ENCODE measurements at places on chromosomes 6 and 20.

DNA sequence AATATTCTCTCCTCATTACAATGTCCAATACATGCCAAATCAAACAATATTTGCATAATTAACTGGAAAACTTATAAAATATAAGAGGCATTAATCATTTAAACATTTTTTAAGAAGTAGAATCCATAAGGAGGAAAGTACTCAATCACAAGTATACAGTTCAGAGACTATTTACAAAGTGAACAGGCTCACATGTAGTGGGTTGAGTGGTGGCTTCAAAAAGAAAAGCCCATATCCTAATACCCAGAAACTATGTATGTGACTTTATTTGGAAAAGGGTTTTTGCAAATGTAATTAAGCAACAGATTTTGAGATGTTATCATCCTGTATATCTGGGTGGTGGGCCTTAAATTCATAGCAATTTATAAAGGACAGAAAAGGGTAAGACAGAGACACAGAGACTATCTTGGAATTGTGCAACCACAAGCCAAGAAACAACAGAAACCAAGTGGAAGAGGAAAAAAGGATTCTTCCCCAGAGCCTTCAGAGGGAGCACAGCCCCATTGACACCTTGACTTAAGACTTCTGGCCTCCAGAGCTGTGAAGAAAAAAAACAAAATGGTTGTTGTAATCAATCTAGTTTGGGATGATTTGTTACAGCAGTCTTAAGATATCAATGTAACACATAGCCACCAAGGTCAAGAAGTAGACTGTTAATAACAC, 32.7 kb upstream of the CRISP1 start:
- DNase-seq, result no peak

- DNase-seq, result no peak
Measured at GRCh38 chr20:5172167-5172601, 45.4 kb downstream of the CDS2 start.

DNA sequence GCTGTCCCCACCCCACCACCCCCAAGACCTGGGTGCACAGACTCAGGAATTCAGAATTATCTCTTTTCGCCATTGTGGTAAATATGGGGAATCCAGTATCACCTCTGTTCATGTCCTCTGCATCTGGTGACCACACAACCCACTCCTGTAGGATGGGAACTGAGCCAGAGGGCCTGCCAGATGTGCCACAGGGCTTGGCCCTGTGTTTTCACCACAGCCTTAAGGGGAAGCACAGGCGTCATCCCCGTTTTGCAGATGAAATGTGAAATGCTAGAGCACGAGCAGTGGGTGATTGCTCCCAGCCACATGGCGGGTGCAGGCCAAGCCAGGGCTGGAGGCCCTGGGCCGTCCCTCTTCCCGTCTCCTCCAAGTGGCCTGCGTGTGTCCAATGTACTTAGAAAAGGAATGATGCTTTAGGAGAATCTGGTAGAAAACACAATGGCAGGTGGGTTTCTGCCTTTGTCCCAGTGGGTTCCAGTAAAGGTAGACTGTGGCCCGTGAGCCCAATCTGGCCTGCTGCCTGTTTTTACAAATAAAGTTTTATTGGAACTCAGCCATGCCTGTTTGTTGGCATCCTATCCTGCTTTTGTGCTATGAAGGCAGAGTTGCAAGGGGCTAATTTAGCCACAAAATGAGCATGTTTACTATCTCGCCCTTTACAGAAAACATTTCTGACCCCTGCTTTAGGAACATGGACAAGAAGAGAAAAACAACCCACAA, 309.2 kb downstream of the CDH4 start:
- DNase-seq, result no peak

GRCh38 chr20:10260316-10260715, 41.7 kb downstream of the SNAP25 start:
- DNase-seq, result no peak

- no peak for DNase-seq
Measured at GRCh38 chr6:90631046-90631445, 44.2 kb upstream of the MAP3K7 start.

- DNase-seq, result no peak
Measured at GRCh38 chr20:64080013-64080812, at the start of gene OPRL1. OPRL1 (plus strand) TSS chr20:64080082; CDS start chr20:64092721, 12,639 bp downstream.

DNA sequence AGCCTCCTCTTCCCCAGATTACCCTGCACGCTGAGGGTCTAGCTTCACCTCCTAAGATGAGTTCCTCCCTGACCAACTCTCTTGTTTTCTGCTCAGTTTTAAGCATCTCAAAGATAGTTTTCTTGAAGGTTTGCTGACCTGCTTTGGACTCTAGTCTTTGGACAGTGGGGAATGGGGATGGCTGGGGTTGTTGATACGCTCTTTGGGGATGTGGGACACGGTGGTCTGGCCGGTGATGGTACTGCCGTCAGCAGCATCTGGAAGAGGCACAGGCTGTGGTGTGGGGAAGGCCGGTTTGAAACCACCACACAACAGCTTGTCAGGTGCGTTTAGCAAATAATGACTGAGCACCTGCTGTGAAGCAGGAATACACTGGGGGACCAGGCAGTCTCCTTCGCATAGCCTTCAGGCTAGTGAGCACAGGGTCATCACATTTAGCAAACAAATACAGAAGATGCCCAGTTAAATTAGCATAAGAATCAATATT, 94.1 kb downstream of the TMEM242 start:
- DNase-seq, result no peak

DNA sequence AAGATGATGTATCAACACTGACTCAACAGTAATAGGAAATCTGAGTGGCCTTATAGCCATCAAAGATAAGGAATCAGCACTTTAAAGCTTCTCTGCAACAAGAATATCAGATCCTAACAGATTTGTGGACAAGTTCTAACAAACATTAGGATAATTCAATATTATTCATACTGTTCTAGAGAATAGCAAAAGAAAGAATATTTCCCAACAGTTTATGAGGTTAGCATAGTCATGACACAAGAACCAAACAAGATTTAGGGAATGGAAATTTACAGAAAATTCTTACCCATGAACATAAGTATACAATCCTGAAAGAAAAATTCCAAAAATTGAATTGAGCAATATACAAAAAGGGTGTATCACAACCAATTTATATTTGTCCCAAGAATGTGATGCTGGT, 64.3 kb upstream of the BTBD3 start:
- no peak for DNase-seq

- DNase-seq, result no peak
Measured at GRCh38 chr6:127494240-127494767, 24.8 kb downstream of the MTCL3 start.

DNA sequence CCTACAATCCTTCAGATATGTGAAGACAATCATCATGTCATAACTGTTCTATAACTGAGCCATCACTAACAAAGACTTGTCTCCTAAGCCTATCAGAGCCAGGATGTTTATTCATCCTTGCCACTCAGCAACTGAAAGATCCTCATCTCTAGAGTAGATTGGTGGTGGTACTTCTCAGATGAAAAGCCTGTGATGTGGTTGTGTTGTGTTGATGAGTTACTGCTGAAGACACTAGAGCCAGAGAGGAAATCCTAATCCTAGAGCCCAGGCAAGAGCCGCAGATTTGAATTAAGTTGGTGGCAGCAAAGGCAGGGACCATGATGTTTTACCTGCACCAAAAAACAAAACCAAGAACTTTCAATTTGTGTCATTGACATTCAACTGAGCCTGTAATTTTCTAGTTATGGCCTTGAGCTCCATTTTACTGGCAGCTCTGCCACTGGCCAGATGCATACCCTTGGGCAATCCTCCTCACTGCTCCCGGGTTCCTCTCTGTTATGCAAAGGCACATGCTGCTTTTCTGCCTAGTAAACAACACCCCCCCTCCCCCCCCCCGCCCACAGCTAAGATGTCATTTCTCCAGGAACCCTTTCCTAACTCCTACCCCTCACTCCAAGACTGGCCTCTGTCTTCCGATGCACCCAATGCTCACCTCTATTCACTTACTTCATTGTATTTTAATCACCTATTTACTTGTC, 50.2 kb upstream of the REV3L start:
- no peak for DNase-seq

DNA sequence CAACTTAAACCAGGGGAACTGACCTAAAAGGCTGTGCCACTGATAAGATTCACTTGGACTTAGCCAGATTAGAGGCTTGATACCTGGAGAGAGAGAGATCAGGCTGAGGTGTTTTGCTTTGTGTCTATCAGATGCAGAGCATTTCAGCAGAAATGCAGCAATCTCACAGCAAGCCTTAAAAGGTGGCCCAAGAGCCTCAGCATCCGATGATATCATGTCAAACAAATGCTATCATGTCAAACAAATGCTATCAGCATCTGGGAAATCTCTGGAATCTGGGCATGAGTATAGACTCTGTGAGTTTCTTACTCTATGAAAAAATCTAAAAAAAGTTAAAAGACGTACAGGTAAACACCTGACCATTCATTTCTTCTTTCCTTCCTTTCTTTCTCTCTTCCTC, 718.9 kb downstream of the EYS start:
- DNase-seq, result no peak

DNA sequence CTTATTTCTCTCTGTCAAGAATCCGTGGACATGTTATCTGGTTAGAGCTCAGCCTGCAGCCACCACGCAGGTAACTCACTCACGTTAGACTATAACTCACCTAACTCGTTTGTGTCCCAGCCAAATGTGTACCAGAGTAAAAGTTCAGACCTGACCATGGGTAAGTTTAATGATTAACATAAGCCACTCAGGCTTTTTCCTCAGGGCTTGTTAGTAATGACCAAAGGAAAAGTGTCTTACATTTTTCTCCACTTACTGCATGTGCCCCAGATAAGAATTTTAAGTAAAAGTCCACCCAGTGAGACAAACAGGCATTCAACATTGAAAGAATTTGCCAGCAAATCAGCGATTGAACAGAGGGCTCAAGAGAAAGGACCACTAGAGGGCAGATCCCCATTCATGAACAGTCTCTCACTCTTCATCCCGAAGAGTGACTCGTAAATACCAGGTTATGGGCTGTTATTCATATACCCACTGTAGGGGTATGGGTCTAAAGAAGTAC, at the start of gene PKHD1:
Gene PKHD1, minus strand, starts transcription at position 116 of the 502 bp plus-strand sequence. CDS start 2,680 bp downstream, outside the sequence.
- DNase-seq, result no peak

- no peak for DNase-seq
Measured at GRCh38 chr6:47290124-47290834, 19.4 kb downstream of the TNFRSF21 start.

DNA sequence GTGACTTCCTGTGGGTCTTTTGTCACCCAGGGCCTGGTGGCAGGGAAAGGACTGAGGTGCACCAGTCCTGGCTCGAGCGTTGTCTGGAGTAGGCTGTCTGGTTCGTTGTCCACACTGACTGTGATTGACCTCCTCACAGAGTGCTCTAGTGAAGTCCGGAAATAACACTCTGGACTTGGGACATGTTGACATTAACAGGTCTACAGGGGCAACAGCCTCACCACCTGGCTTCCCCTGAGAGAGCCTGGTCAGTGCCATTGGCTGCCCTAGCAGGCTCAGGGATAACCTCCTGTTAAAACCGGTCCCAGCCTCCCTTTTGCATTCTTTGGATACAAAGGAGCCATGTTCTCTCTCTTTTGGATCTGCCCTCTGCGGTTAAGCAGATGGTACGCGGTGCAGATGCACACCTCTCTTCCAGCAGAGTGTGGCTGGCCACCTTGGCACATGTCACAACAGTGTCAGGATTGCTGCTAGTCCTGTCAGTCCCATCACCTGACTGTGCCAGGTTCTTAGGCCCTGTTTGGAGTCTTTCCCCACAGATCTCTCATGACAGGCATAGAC, 46.2 kb downstream of the CDS2 start:
- no peak for DNase-seq

GRCh38 chr20:23164176-23164601, 78.1 kb upstream of the CD93 start:
- no peak for DNase-seq

- DNase-seq, result no peak
Measured at GRCh38 chr20:9241232-9241692, 172.4 kb downstream of the PLCB4 start.

- DNase-seq, result no peak
Measured at GRCh38 chr20:51725584-51726176, 42.5 kb downstream of the ATP9A start.

GRCh38 chr6:117195728-117196127, 69.6 kb upstream of the VGLL2 start:
- DNase-seq, result no peak

GRCh38 chr6:169963581-169964297, 212.3 kb downstream of the ERMARD start:
- no peak for DNase-seq

- no peak for DNase-seq
Measured at GRCh38 chr6:71287926-71288227, 734 bp upstream of the OGFRL1 start.

- no peak for DNase-seq
Measured at GRCh38 chr20:50514750-50515149, 4.6 kb downstream of the PTPN1 start.

- peak; percentile 19 for DNase-seq
Measured at GRCh38 chr20:16803965-16804792, 56.0 kb downstream of the OTOR start.

DNA sequence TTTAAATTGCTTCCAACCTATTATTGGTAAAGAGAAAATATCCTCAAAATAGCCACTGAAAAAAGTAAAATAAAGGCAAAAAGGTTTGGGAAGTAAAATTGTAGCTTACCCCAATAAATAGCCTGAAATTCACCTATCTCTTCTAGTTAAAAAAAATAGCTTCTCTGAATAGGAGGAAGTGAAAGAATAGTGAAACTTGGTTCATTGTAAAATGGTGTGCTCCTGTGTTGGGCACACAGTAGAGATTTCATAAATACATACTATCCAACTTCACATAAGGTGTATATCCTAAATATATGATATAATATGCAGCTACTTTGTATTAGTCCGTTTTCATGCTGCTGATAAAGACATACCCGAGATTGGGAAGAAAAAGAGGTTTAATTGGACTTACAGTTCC, 45.3 kb downstream of the CDK19 start:
- no peak for DNase-seq

GRCh38 chr6:163094881-163095280, 319.6 kb upstream of the QKI start:
- DNase-seq, result no peak

DNA sequence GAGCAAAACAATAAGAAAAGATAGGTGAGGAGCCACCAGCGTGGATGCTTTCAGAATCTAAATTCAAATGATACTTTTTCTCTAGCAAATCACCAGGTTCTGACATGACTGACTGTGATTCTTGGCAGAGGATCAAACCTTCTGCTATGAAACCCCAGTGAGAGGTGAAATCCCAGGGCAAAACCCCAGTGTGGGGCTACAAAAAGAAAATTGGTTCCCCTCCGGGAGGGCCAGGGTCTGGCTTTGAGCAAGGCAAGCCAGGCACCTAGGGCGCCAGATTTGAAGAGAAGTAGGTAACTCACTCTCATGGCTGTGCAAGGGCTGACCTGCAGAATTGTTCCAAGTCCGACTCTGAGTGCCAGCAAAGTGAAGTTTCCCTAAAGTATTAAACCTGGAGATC, 20.2 kb upstream of the RALGAPA2 start:
- no peak for DNase-seq

GRCh38 chr6:104958178-104959025, 1.5 kb downstream of the LIN28B start:
- DNase-seq, result no peak

DNA sequence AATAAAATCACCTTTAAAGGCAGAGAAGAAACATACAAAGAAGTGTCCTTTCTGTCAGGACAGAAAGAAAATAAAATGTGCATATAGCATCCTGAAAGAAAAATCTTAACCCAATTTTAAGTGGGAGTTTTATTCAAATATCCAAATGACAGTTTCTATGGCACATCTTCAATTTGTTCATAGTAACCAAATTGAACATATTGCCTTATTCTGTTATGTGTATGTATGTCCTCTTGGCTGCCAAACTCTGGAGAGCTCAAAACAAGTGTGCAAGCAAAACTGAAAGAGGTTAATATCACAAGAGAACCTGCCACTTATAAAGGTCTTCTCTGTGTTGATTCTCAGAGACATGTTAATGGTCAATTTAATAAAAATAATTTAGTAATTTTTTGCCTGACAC, 334.7 kb downstream of the BCKDHB start:
- no peak for DNase-seq

- no peak for DNase-seq
Measured at GRCh38 chr20:63494420-63495166, 4.3 kb downstream of the EEF1A2 start.

Data from GM19239 (cell line).